ENCODE measurements at places on chromosomes 2 and 18. TPM values are rescaled to one million over a fixed set of nuclear protein-coding genes. Genes with fewer than 3 reads are reported as not detected.

The WNT6 gene
- 1.4 TPM for total RNA-seq

- no peak for DNase-seq
These were observed 57.3 kb upstream of the CBLN2 start for GRCh38 chr18:72601481-72601880.

DNA sequence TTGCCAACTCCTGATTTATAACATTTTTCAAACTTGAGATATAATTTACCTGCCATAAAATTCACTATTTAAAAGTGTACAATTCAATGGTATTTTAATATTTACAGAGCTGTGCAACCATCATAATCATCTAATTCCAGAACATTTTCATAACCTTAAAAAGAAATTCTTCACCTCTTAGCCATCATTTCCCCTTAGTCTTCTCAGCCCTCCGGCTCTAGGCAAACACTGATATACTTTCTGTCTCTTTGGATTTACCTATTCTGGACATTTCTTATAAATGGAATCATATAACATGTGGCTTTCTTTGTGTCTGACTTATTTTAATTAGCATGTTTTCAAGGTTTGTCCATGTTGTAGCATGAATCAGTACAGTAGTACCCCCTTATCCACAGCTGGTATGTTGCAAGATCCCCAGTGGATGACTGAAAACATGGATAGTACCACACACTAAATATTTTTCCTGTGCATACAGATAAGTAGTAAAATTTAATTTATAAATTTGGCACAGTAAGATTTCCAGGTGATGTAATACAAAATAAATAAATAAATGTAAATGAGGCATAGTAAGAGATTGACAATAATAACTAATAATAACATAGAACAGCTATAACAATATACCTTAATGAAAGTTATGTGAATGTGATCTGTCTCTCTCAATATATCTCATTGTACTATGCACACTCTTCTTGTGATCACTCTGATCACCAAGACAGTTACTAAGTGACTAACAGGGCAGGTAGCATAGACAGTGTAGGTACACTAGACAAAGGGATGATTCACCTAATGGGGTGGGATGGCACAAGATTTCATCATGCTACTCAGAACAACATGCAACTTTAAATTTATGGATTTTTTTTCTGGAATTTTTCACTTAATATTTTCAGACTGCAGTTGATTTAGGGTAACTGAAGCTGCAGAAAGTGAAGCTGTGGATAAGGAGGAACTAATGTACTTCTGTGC lies 73.1 kb downstream of the RAB3GAP1 start:
- no peak for DNase-seq

DNA sequence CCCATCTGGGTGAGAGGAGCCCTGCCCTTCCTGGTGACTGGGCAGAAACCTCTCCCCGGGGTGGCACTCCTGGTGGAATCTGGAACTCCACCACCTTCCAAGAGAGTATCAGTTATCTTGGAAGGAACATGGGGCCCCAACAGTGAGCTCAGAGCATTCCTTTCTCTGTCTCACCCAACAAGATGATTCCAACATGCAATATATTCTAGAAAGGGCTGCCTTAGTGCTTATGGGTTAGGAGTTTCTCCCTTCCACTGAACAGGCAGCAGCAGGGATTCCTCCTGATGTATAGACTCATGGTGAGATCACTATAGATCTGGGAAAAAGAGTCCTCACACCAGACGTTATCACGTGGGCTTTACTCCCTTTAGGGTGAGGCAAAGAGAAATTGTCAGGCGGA lies 147.1 kb downstream of the COL4A4 start:
- DNase-seq = no peak

GRCh38 chr18:48702346-48703027 lies 163.7 kb downstream of the CTIF start:
- DNase-seq = no peak

The RRM2 gene
- total RNA-seq = 1.8 TPM

- no peak for DNase-seq
These were observed 528.0 kb downstream of the BCL11A start for GRCh38 chr2:60025496-60025895.

DNA sequence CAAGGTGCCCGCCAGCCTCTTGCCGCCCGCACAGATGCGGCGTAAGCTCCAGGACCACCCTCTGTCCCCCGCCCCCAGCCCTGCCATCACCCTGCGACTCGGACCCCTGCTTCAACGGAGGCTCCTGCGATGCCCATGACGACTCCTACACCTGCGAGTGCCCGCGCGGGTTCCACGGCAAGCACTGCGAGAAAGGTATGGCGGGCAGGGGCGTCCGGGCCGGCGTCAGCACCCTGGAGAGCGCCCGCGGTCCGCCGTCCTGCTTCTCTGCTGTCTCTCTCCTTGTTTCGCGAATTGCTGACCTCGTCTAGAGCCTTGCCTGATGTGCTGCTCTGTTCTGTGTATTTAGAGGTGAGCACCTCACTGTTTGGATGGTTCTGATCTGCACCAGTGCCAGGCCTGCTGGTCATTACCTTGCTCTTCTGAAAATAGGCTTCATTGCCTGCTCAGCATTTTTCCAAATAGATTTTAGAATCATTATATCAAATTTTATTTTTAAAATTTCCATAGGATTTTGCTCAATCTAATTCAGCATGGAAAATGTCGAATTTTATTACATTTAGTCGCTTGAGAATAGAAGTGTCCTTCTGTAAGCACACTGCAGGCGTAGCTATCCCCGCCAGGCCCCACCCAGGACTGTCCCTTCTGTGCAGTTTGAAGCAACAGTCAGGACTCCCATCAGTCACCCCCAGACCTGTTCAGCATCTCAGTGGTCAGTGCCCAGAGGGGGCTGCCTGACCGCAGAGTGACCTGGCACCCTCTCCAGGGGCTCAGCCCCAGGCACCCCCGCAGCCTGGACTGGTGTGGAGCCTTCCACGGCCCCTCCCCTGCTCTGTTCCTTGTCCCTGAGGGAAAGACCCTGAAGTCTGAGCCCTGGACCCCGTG lies 51.6 kb downstream of the SNED1 start:
- no peak for DNase-seq

- no peak for DNase-seq
These were observed 5.4 kb downstream of the KHK start for GRCh38 chr2:27091746-27092695.

The ZSWIM2 gene
- total RNA-seq = not detected
